ENCODE measurements at places on chromosomes 2 and 18.
A peak's percentile ranks its signal among the peaks of the same experiment; 100 is the strongest.

GRCh38 chr2:64398516-64399129 lies 55.3 kb upstream of the LGALSL start:
- no peak for DNase-seq

- DNase-seq = no peak
Measured at GRCh38 chr2:162061021-162061420, 13.0 kb downstream of the DPP4 start.

- no peak for DNase-seq
Measured at GRCh38 chr18:39414009-39414700, 1848.6 kb upstream of the CELF4 start.

DNA sequence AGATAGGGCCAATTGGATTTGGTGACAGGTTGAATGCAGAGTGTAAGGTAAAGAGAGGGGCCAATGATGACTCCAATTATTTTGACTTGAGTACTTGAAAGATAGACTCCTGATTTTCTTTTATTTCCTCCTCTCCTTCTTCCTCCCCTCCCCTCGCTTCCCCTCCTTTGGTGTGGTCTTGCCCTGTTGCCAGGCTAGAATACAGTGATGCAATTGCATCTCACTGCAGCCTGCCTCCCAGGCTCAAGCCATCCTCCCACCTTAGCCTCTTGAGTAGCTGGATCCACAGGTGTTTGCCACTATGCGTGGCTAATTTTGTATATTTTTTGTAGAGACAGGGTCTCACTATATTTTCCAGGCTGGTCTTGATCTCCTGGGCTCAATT lies 2.3 kb downstream of the DGUOK start:
- DNase-seq = no peak

- DNase-seq = peak; percentile 82
Measured at GRCh38 chr18:10912790-10913545, 236.4 kb downstream of the PIEZO2 start.

- DNase-seq = no peak
Measured at GRCh38 chr2:195706161-195706900, 49.3 kb downstream of the SLC39A10 start.

DNA sequence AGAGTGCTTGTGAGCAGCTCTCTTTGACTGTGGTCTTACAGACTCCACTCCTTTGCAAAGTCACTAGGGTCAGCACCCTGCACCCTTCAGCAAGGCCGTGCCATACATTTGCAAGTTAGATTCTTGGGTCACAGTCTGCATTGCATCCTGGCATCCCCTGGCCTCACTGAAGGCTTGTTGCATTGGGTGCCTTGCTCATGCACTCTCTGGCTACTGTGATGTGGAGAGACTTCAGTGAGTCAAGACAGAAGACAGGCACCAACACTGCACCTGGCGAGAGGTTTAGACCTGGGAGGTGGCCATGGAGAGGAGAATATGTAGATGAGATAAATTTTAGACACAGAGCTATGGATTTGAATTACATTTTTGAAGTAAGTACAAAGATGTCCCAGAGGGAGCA lies 146.4 kb upstream of the COPS8 start:
- DNase-seq = no peak

GRCh38 chr18:36468161-36468560 lies 170.6 kb downstream of the FHOD3 start:
- DNase-seq = no peak

- DNase-seq = no peak
Measured at GRCh38 chr2:156346731-156347130, 14.2 kb upstream of the NR4A2 start.

DNA sequence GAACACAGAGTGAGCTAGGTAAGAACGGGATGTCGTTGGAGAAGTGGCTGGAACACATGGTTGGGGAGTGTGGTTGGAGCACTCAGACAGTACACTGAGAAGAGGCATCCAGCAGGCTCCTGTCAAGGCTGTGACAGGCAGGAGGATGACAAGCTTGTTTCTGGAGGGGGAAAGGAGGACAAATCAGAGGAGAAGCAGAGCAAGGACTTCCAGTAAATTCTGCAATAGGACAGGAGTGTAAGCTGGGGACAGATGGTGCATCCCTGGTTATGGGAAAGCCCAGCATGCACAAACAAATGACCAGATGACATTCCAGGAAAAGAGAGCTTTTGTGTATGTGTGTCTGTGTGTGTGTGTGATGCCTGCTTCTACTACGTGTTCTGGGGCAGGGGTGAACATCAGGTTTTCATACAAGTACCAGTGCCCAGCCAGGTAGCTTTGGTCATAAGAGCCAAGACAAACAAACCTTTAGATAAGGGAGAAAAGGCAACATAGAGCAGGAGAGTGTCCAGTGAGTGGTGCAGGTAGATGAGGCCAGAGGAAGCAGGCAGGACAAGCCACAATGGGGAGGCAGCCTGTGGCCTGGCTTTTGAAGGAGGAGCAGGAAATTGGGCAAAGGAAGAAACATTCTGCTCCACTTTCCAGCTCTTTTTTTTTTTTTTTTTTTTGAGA lies 32.1 kb upstream of the MAPK4 start:
- DNase-seq = no peak

GRCh38 chr2:155689791-155690190 lies 642.7 kb downstream of the NR4A2 start:
- no peak for DNase-seq

- no peak for DNase-seq
Measured at GRCh38 chr2:216661639-216662375, 28.6 kb downstream of the IGFBP2 start.

DNA sequence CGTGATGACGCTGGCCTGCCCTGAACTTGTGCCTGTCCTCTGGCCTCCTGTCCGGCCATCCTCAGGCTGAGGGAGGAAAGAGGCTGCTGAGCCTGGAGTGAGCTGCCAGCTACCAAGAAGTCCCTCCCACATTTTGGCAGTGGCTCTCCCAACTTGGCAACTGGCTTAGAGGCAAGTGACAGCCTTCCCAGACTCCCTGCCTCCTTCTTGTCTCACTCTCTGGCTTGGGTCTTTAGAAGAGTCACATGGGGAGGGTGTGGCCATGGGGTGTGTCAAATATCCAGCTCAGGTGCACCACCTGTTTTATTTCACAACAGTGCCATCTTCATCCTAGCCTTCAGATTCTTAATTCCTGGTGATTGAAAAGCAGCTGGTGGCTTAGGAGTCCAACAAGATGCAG lies 222.9 kb downstream of the PRKCE start:
- no peak for DNase-seq

DNA sequence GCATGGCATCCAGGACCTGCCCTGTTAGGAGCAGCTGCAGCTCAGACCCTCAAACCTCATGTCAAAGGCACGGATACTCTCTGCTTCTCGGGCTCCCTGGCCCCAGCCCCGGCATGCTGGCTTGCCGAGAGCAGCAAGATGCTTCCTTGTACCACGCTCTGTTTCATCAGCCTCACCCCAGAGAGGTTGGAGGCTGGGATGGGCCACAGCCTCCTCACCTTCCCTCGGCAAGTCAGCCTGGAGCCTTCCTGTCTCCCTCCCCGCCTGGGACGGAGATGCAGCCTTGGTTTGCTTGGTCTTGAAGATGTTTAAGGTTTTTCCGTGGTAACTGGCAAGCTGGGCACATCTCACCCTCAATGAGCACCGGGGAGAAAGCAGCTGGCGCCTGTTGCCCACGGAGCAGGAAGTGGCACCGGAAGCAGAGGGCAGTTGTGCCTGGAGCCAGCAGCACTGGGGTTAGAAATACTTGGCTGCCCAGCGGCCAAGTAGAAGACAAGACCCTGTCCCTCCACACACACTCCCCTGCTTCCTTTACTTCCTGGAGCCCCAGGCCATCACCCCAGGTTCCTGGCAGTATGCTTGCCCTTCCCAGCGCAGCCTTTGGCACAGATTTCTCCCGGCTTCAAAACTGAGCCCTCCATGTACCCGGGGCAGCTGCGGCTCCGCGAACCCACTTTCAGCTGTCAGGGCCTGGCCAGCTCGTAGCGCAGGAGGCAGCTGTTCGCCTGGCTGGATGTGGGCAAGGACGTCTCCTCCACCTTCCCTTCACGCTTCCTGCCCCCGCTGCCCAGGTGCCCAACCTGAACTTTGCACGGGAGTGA lies 17.4 kb downstream of the FBLN7 start:
- no peak for DNase-seq

GRCh38 chr2:5360081-5360480 lies 332.1 kb upstream of the SOX11 start:
- DNase-seq = no peak

GRCh38 chr2:196372811-196373664 lies 201.7 kb upstream of the STK17B start:
- DNase-seq = no peak

Data from fibroblast of skin of left biceps (primary cell).